ENCODE measurements at places on chromosomes 7 and 10.
A peak's percentile ranks its signal among the peaks of the same experiment; 100 is the strongest.

- DNase-seq = peak; percentile 33
Measured at GRCh38 chr7:50197549-50197948, 104.5 kb upstream of the ZPBP start.

DNA sequence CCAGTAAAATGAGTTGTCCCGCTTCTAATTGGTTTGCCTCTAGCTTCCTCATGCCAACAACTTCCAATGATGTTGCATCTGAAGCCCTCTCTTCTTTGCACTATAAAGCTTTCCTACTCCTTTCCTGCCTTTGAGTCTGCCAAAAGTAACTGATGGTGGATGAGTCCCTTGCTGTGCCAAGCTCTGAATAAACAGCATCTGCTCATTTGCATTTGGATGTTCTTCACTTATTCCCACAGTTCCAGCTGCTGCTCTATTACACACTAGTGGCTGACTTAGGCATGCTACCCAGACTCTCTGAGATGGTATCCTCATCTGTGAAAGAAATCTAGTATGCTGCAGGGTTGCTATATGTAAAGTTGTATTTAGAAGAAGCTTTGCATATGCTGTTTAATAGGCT, 24.9 kb downstream of the SFR1 start:
- peak; percentile 39 for DNase-seq

GRCh38 chr7:136664537-136664936, 203.9 kb upstream of the CHRM2 start:
- no peak for DNase-seq

- no peak for DNase-seq
Measured at GRCh38 chr7:138848056-138848980, 50.3 kb upstream of the ATP6V0A4 start.

GRCh38 chr10:33388785-33389184, 54.3 kb upstream of the NRP1 start:
- no peak for DNase-seq

GRCh38 chr7:2307690-2308107, 6.5 kb downstream of the SNX8 start:
- DNase-seq = no peak

- peak; percentile 60 for DNase-seq
Measured at GRCh38 chr7:96287132-96287531, 34.8 kb downstream of the SLC25A13 start.

DNA sequence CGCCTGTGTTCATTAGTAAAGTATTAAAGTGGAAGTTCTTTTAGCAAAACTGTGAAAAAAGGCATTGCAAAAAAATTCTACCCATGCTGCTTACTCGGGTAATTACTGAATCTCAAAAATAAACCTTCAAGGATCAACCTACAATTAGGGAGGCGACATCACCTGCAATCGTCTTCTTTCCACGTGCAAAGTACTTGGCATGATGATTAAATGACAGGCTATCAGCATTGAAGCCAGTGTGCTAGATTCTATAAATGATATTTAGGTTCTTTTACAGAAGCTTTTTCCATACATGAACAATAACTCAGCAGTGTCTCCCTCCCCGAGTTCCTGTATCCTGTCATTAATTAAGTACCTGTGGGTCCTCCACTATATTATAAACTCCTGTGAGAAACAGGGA, 105.8 kb downstream of the SFMBT2 start:
- no peak for DNase-seq

GRCh38 chr7:108515630-108516029, 10.3 kb downstream of the PNPLA8 start:
- DNase-seq = no peak

- peak; percentile 4 for DNase-seq
Measured at GRCh38 chr10:29542723-29543122, 92.0 kb downstream of the SVIL start.

DNA sequence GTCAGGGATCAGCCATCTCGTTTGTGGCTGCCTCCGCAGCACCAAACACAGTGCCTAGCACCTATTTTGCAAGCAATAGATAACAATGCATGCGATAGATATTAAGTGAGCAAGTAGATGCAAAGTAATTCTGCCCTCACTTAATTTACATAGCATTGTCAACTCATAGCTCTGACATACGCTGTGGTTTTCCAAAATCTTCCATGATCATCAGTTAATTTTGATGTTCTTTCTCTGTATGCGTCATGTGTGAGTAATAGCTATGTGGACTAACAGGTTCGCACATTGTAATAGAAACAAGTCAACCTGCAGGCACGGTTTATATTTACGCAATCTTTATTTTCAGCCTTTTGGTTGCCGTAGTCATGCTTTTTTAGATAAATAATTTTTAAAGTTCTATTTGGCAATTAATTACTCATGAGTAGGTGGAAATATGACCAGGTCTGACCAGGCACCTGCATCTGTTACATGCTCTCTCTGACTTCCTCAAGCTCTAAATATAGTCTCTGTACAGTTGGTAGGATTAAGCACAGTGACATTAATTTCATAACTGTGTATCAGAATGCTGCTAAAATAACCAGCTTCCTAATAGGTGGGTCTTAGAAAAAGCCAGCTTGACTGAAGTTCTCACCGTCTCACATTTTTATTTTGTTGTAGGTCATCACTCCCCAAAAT, 13.3 kb downstream of the MAP3K8 start:
- DNase-seq = no peak

GRCh38 chr7:4113976-4114375, 568.1 kb upstream of the FOXK1 start:
- DNase-seq = no peak

DNA sequence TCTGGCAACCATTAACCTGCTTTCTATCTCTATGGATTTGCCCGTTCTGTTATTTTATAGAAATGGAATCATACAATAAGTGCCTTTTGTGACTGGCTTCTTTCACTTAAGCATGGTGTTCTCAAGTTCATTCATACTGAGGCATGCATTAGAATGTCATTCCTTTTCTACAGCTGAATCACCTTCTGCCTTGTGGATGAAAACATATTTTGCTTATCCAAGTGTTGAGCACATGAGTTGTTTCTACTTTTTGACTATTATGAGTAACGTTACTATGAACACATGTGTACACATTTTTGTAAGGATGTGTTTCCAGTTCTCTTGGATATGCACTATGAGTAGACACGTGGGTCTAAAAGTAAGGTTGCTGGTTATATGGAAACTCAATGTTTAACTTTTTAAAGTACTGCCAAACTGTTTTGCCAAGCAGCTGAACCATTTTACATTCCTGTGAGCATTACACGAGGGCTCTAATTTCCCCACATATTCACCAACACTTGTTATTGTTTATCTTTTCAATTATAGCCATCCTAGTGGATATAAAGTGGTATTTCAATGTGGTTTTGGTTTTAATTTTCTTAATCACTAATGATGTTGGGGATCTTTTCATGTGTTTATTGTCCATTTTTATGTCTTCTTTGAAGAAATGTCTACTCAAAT, 241.3 kb downstream of the FANK1 start:
- no peak for DNase-seq

DNA sequence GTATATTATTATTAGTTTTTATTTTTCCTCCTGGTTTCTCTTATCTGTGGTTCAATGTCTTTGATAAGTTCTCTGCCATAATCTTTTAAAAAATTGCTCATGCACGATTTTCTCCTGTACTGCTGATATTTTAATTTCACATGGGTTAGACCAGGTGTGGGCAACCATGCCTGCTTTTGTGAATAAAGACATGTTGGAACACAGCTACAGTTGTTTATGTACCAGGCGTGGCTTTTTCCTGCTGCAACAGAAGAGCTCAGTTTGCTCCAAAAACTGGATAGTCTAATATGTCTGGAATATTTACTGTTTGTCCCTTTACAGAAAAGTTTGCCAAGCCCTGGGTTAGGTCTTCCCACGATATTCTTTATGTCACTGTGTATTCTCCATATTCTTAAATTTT, 105.2 kb downstream of the VWC2 start:
- no peak for DNase-seq
